ENCODE measurements at places on chromosomes 7 and 10. TPM values are rescaled to one million over a fixed set of nuclear protein-coding genes. Genes with fewer than 3 reads are reported as not detected.

TBX20 gene
- 6.4 TPM for total RNA-seq

GPR37 gene
- 7.0 TPM for total RNA-seq

INHBA gene
- total RNA-seq, result 20.0 TPM

OR2A5 gene
- total RNA-seq, result not detected
